ENCODE measurements at places on chromosomes 3 and 15.

- DNase-seq, result no peak
Measured at GRCh38 chr3:19725000-19725399, 209.0 kb downstream of the EFHB start.

- DNase-seq, result peak; percentile 66
Measured at GRCh38 chr3:87120881-87121280, 106.2 kb upstream of the CHMP2B start.

DNA sequence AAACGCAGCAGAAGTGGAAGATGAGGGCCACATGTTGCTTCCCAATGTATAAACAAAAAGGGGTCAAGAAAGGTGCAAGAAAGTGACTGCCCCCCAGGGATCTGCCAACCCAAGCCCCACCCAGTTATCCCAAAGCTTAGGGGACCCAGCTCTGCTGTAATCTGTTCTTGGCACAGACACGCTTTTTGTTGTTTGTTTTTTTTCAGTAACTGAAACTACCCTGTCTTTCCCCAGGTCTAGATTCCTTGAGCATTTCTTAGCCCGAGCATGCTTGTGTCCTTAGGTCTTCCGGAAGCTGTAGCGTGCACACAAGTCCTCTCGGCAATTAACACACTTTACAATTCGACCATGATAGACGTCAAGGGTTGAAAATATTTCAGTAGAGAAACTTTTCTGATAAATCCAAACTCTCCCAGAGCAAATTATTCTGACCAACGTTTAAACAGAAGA is 8.5 kb upstream of the PPARG start:
- no peak for DNase-seq

- no peak for DNase-seq
Measured at GRCh38 chr3:182633186-182633585, 160.1 kb upstream of the ATP11B start.

DNA sequence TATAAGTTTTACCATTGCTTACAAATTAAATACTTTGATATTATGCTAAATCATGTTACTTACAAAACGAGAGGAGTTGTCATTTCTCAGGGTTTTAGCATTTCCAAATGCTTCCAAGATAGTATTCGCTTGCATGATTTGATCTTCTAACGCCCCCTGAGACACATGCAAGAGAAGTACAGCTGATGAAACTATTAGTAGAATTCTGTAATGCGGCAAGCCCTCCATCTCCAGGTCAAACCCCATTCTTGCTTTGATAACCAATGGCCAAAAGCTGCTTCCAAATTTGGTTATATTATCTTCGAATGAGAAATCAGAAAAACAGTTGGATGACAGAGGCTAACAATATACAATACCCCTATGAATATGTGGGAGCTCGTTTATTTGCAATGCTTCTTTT is 14.7 kb downstream of the MYH15 start:
- DNase-seq, result no peak

DNA sequence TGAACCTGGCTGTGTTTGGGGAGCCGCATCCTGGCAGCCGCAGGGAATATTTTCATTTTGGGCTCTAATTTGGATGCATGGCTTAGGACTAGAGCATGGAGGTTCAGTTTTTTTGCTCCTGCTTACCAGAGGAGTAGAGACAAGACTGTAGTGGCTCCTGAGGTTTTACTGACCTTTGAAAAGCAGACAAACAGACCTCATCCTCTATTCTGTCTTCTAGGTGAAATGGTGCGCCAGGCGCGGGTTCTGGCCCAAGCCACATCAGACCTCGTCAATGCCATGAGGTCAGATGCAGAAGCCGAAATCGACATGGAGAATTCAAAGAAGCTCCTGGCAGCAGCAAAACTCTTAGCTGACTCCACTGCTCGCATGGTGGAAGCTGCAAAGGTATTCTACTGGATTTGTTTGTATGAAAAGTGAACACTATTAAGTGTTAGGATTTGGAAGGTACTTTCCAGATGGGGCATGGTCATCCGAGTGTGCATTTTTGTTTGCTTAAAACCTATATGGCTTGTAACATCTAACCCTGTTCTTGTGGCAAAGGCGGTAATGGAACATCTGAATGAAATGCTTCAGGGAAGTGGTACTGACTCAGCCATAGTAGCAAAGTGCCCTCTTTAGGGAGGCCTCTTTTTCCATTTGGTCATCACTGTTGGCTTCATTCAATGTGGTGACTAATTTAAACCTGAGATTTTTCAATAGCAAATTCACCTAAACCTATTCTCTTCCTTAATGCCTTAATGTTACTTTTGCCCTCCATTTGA is 330.7 kb upstream of the TPM1 start:
- DNase-seq, result no peak

DNA sequence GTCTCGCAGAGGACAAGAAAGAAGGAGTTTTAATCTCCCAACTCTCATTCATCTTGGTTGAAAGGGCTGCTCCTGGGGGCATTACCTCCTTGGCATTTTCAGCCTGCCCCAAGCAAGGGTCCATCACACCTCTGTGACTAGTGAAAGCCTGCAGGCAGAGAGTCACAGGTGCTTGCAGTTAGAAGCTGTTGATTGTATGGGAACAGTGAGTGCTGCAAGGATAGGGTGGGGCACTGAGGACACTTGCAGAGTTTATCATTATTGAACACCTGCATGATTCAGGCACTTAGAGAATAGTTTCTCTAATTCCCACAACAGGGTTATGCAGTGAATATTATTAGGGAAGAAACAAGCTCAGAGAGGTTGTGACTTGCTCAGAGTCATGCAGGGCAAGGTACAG is 41.7 kb upstream of the IGF2BP2 start:
- DNase-seq, result no peak

GRCh38 chr3:88231632-88232031 is 81.9 kb downstream of the C3orf38 start:
- DNase-seq, result no peak

DNA sequence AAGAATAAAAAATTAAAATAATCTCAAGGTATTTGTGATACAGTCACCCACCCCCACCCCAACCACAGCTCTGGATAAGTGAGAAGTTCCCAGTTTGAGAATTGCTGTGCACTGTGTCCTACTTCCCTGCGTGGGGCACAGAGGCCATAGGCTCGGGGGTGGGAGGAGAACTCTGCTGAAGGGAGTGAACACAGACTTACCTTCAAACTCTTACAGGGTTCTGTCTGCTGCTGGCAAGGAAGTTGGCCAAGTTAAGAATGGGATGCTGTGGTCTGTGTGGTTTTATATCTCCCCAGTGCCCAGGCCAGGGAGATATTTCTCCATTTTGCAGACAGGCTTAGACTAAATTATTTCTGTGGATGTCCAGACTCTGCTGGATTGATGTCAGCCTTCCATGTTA is 37.6 kb downstream of the SPTSSB start:
- no peak for DNase-seq

DNA sequence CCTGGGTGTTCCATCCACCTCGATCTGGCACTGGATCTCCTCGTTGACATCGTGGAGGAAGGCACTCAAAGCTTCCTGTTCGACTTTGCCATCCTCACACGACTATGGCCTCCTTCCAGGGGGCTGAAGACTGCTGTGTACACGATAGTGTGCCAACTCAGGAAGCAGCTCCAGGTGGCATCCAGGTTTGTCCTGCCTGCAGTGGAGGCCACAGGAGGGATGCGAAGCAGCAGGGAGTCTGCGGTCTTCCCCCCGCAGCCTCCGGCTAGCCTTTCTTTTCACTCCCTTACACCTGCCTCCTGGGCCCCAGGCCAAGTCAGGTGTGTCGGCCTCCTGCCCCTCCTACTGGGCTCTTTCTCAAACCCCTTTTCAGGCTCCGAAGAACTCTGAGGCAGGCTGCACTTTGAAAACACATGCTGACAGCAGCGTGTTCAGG is 32.2 kb downstream of the SYNM start:
- peak; percentile 72 for DNase-seq

DNA sequence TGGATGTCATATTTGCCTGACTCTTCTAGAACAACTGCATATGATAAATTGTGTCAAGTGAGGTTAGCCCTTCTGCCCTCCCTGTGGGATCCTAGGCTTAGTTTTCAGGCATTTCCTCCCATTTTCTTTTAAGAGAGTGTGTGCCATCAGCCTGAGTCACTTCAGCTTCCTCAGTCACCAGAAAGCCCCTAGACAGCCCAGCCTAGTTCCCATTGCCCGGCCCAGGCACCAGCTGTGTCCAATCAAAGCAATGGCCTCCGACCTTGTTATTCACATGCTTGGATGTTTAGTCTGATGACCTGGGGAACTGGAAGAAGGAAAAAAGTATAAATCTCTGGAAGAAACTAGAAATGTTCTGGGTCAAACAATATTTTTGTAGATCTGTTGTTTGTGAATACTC is 221.9 kb upstream of the LRIG1 start:
- no peak for DNase-seq

DNA sequence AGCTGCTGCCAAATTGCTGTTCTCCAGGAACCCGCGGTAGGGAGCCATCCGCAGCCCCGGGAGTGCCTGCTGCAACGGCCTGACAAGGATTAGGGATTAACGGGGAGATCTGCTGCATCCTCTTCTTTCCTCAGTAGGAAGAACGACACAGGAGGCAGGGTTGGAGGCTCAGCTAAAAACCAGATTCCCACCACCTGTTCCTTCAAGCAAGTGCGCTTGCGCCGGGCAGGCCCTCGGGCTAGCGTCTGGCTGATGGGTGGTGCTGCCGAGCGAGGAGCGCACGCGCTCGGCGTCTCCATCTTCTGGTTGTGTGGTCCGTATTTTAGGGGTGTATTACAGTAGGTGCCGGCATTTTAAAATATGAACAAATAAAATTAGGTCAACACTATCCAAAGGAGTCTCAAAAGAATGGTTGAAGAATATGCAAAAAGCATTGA is 25.4 kb upstream of the SLC25A26 start:
- DNase-seq, result no peak

GRCh38 chr15:61159901-61160300 is 69.2 kb downstream of the RORA start:
- DNase-seq, result no peak

- no peak for DNase-seq
Measured at GRCh38 chr3:46484388-46484787, 13.4 kb upstream of the RTP3 start.

GRCh38 chr15:73972984-73973682 is 19.0 kb downstream of the STOML1 start:
- peak; percentile 28 for DNase-seq

- DNase-seq, result no peak
Measured at GRCh38 chr3:130569461-130570365, 52.7 kb downstream of the COL6A6 start.

DNA sequence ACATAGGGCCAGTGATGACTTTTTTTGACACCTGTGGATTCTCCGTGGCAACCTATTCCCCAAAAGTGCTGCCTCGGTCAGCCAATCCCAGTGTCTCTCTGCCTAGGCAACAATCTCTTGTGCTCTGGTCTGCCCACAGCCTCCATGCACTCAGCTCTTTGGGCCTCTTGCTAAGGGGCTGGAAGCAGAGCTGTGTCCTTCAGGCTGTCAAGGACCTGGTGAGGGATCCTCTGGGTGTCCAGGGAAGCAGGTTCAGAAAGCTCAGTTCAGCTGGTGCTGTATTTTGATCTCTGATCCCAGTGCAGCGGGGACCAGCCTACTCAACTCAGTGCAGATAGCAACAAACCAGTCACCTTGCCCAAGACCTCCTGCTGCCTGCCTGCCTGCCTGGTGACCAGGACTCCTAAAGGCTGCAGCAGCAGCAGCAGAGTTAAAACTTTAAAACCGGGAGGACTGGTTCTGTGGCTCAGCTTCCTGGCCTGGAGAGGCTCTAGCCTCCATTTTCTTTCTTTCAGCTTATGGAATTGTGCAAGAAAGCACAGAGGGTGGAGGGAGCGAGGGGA is 6.2 kb downstream of the PAK6 start:
- DNase-seq, result no peak

GRCh38 chr3:150703756-150704344 is at the start of gene ERICH6:
TSS of gene ERICH6 (minus strand) at chr3:150703920. CDS start at chr3:150703898, 22 bp downstream.
- peak; percentile 84 for DNase-seq

- no peak for DNase-seq
Measured at GRCh38 chr3:72887705-72888545, at the start of gene GXYLT2. TSS of gene GXYLT2 (plus strand) at chr3:72888046. CDS start at chr3:72888234, 188 bp downstream.

DNA sequence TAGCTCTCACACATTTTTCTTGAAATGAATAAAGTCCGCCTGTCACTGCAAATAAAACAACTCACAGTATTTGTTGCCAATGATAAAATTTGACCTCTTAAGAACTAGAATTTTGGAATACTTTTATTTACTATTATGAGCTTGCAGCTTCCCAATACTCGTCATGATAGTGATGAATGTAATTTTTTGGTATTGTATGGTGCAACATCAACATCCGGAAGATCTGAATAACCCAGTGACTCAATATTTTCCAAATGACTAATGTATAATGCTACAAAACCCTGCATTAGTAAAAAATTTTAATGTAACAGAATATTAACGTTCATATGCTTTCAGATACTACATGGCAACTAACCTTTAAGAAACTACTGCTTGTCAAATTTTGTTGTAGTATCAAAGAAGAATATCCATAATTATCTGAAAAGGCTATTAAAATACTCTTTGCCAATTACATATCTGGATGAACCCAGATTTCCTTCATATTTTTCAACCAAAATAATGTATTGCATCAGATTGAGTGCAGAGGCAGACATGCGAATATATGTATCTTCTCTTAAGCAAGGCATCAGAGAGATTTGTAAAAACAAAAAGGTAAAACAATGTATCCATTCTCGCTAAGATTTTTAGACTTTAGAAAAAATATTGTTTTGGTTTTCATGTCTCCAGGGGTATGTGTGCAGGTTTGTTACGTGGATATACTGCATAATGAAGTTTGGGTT is 95.3 kb downstream of the IGF2BP2 start:
- no peak for DNase-seq

DNA sequence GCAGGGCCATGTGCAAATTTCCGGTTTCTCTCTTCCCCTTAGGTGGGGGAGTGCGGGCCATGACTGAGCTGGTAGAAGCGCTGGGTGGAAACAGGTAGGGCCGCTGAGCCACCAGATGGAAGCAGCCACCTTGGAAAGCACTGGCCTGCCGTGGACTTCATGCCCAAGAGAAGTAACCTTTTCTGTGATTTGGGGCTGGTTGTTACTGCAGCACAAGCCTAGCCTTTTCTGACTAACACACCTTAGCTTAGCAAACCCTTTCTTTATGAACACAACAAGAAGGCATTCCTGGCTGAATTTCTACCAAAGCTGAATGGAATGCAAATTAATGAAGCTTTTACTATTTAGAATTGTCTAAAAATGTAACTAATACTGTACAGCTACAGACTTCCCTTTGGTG is 149.6 kb upstream of the UBE2E1 start:
- DNase-seq, result no peak

All from NCI-H2107 (cell line).